ENCODE measurements at places on chromosomes 1 and 21. TPM values are rescaled to one million over a fixed set of nuclear protein-coding genes. Genes with fewer than 3 reads are reported as not detected.

ZNF670 gene
- 1.3 TPM for total RNA-seq

DNA sequence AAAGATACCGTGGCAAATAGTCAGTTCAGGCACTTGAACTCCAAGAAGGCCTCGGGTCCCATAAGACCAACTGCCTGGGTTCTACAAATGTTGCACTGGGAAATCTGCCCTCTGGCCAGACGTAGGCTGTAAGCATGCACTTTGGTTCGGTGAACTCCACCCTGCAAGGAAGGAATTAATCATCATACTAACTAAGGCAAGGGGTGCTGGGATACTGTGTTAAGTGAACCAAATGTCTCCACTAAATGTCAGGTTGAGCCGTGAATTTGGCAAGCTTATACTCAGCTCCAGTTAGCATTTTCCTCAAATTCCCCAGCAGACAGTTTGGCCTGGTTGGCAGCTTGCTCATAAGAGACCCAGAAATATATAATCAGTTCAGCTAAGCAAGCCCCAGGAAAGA lies 385.9 kb downstream of the GPATCH2 start:
- no peaks in the 10 kb centered on the region for H3K27me3 ChIP-seq
- DNase-seq, result peak; percentile 6
- no peak overlapping the region for H3K4me3 ChIP-seq
- H3K36me3 ChIP-seq, result no peaks in the 10 kb centered on the region
- H3K27ac ChIP-seq, result no peak overlapping the region

DNA sequence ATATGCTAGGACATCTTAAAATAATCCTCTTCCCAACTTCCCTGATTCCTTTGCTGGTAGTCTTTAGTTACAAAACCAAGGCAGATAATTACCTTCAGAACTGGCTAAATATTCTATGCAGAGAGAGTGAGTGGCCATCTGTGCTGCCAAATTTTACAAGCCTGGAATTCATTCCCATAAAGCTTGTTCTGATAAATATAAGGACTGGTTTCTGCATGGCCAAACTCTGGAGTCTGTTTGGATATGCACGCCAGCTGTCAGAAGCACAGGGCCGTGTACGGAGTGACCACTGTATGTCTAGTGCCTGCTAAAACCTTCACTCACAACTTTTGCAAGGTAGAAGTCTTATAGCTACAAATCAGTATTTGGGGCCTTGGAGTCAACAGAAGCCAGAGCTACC lies 66.5 kb upstream of the RAVER2 start:
- no peaks in the 10 kb centered on the region for H3K4me1 ChIP-seq
- H3K27me3 ChIP-seq, result no peaks in the 10 kb centered on the region
- DNase-seq, result no peak
- H3K4me3 ChIP-seq, result no peak overlapping the region
- H3K36me3 ChIP-seq, result peaks cover 83% of the 10 kb centered on the region

- peaks cover 15% of the 10 kb centered on the region for H3K4me1 ChIP-seq
- no peak for DNase-seq
- no peaks in the 10 kb centered on the region for H3K27me3 ChIP-seq
- no peaks in the 10 kb centered on the region for H3K36me3 ChIP-seq
- H3K27ac ChIP-seq, result no peak overlapping the region
Observed at GRCh38 chr1:156112276-156113137, 2.0 kb upstream of the LMNA start.

DNA sequence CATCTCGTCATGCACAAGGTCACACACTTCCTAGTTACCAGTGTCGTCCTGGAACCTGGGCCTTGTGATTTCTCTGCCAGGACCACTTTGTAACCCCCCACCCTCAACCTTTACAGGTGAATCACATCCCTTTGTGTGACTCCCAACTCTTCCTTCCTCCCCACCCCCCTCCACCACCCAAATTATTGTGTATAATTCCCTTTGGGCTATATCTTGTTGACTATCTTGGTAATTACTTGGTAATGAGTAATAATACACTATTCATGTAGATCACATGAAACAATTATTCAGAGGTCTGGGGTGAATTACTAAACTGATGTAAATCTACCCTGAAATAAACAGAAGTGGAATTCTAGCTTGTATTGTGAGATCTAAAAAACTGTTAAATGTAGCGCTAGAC lies 1.7 kb downstream of the KCNK1 start:
- no peaks in the 10 kb centered on the region for H3K36me3 ChIP-seq
- H3K4me3 ChIP-seq, result peak overlapping the region; percentile 61
- no peak overlapping the region for H3K27ac ChIP-seq
- H3K27me3 ChIP-seq, result peaks cover 46% of the 10 kb centered on the region
- peaks cover 4% of the 10 kb centered on the region for H3K4me1 ChIP-seq
- no peak for DNase-seq

CA14 gene
- 34.8 TPM for total RNA-seq

All from cardiac muscle cell (in vitro differentiated cells and primary cell).